ENCODE measurements at places on chromosomes 3 and 15.
A peak's percentile ranks its signal among the peaks of the same experiment; 100 is the strongest.

DNA sequence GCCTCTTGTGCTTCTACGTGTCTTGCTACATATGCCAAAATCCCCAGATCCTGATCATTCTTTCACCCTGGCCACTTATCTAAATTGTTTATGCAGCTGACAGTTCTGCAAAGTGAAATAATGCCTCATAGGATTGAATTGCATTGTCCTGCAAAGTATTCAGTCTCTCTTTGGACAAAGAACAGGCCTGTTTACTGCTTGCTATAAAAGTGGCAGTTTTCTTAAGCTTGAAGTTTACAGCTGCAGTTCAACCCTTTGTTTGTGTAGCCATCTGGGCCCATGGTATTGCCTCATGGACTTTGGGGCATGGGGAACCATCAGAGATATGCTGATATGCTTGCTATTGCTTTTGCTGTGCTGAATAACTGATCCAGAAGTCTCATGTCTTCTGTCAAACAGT lies 523.2 kb downstream of the OTOL1 start:
- no peak for DNase-seq

DNA sequence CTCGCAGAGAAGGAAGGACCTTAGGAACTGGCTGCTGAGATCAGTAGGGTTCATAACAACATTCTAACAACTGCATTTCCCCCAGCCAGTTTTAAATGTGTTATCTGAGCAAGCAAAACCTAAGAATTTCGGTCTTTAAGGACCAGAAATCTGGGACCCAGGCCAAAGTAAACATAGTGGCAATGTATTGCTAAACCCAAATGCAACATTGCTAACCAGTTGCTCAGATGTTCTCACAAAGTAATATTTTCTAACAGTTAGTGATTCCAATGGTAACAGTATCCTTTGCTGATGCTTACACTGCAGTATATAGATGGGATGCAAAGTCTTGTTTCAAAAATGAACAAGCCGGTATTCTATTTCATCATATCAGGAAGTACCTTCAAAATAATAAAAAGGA lies 254.3 kb downstream of the RYR3 start:
- DNase-seq = peak; percentile 19

DNA sequence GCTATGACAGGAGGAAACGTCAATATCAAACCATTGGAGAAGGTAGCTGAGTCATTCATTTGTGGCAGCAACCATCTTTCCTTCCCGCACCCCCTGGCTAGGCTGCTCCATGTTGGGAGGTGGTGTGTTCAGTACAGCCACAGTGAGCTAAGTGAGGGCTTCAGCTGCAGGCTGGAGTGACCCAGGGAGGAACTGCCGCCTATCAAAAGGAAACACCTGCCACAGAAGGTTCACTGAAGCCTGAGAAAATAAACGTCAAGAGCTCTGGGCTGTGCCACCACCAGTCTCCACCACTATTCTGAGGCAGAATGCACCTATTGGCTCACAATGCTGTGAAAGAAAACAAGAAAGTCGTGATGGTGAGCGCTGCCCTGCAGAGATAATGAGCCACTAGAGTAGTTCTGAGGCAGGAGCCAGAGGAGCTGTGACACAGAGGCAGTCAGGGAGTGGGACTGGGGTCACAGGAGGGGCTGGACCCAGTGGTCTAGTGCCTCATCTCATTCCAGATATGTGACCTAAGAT lies 34.8 kb upstream of the CD47 start:
- DNase-seq = no peak

- DNase-seq = no peak
These were observed 279.8 kb upstream of the ARRDC4 start for GRCh38 chr15:97680606-97681220.

DNA sequence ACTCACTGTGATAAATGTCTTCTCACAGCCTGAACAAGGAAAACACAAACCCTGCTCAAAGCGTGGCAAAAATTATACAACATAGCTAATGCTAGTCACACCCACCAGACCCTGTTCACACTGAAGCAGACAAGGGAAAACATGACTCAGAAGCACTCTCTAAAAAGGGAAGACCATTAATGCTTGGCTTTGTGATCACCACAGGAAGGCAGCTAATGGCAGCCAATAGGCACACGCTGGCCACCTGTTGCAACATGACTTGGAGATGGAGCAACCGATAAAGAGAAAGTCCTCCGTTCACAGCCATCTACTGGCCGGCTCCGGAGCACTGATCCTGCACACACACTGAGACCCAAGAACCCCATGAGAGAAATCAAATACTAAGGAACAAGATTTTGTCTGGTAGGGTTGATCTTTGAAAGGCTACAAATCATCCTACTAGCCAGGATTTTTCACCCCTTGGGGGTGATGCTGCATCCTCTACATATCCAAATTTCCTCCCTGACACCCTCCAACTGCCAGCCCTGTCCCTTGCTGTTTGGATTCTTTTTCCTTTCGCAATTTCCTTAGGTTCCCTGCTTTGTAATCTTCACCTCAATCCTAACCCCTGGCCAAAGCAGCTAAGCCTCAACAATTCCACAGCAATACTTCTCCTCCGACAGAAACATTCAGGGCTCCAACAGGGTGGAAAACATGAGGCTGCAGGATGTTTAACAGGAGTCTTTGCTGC lies 3.2 kb downstream of the ZXDC start:
- peak; percentile 76 for DNase-seq

- no peak for DNase-seq
These were observed 41.9 kb upstream of the SLC6A1 start for GRCh38 chr3:10950476-10951294.

GRCh38 chr3:155491696-155492095 lies 198.2 kb upstream of the STRIT1 start:
- no peak for DNase-seq

- no peak for DNase-seq
These were observed 8.4 kb downstream of the CDAN1 start for GRCh38 chr15:42728560-42728959.

DNA sequence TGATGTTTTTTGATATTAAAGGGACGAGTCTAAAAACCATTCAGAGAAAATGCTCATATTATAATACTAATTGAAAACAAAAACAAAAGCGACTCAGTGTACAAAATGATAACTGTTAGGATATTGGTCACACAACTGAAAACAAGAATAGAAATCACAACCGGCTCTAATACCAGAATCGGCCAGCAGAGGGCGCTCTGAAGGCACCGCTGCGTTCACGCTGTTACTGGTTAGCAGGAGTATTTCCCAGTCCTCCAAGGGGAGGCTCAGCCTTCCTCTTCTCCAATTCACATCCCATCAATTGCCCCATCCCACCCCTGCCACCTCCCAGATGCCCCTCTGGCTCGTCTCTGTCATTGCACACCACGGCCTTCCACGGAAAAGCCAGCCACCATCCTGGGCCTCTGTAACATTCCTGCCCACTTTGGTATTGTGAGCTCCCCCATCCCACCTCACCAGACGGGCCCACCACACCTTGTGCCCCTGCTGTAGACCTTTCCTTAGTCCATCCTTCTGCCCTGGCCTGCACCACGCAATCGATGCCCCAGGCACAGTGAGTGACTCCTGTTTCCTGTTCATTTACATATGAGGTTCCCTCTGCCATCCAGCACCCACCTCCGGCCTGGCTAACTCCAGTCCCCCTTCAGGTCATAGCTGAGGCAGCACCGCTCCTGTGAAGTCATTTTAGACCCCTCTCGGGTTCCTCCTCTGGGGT lies 8.5 kb downstream of the FAM107A start:
- no peak for DNase-seq

GRCh38 chr15:50753463-50753862 lies 12.0 kb downstream of the SPPL2A start:
- DNase-seq = no peak

DNA sequence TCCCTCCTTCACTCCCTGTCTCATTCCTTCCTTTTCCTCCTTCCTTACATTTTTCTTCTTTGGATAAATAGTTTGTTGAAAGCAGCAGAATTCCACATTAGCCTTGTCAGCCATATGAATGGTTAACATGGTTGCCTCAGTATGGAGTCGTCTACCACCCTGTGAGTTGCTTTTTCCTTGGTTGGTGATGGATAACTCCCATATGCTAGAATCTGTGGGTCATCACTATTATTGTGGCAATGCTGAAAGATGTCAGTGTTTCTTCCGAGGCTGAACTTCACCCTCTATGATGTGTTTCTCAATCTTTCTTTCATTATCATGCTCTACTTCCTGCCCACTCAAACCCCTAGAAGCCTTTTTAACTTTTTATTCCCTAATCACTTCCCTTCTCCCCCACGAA lies 481.8 kb upstream of the KCNMB2 start:
- no peak for DNase-seq

DNA sequence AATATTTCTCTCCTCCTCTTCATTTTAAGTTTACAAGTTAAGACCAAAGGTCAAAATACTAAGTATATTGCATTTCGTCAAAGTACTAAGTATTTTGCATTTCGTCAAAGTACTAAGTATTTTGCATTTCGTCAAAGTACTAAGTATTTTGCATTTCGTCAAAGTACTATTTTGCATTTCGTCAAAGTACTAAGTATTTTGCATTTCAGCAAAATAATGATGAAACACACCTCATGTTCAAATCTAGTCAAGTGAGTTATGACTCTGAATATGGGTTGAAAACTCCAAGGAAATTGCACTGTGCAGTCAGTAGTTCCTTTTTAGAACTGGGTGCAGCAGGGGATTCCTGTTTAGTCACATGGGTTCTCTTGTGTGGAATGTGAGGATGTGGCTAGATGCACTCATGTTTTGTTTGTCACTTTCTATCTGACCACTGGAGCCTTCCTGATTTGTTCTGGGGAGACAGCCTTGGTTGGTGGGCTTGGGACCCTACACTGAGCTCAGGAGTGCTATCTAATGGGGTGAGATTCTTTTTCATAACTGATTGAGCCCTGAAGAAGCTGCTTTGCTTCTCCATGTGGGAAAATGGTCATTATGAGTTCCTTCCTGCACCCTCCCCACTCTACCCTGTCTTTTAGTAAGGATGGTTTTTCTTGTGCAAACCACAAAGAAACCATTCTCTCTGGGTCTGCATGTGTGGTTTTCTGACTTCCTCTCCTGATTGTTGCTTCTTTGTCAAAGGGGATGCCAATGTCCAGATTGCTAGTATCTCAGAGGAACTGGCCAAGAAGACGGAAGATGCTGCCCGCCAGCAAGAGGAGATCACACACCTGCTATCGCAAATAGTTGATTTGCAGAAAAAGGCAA lies 73.4 kb downstream of the CCK start:
- DNase-seq = no peak

DNA sequence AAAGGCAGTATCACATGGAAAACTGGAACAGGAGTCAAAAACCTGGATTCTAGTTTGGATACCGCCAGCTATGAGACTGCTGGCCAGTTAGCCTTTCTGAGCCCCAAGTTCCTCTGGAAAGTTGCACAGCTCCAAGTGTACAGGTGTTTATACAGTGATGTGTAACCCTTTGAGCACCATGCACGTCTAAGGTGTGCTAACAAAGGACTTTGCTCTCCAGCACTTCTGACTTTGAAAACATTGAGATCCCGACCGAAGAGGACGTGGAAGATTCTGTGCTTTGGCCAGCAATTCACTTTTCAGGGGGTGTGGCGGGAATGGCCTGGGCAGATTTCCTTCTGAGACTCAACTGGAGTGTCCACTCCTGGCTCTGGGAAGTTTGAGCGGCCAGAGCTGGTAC lies 45.8 kb upstream of the UMPS start:
- DNase-seq = no peak

- DNase-seq = peak; percentile 10
These were observed 72.7 kb downstream of the NUP210 start for GRCh38 chr3:13347390-13347950.

DNA sequence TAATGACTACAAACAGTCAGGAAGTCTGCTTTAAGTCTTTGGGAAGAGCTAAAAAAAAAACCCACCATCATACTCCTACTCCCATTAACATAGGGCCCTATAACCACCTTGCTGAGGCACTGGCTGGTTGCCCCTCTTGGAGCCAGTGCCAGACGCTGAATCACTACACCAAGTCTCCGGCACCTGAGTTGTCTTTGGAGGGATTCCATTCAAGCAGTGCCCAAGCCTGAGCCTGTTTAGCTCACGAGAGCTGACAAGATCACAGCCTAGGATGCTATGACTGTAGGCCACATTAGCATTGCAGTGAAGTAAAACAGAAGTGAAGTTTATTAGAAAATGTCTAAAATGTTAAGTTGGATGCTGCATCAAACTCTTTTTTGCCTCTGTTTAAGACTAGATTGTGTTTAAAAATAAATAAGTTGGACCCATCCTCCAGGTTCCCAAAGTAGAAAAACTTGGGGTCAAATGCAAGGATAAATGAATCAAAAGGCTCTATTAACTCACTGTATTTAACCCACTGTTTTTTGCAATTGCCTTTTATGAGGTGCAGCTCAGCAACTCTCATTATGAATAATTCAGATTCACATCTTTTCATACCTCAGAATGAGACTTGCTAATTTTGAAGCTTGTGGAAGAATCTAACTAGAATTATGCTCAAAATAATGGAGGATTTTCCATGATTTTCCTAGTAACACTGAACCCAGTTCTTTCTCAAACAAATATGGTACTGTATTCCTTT lies 461.9 kb downstream of the FOXP1 start:
- DNase-seq = no peak

DNA sequence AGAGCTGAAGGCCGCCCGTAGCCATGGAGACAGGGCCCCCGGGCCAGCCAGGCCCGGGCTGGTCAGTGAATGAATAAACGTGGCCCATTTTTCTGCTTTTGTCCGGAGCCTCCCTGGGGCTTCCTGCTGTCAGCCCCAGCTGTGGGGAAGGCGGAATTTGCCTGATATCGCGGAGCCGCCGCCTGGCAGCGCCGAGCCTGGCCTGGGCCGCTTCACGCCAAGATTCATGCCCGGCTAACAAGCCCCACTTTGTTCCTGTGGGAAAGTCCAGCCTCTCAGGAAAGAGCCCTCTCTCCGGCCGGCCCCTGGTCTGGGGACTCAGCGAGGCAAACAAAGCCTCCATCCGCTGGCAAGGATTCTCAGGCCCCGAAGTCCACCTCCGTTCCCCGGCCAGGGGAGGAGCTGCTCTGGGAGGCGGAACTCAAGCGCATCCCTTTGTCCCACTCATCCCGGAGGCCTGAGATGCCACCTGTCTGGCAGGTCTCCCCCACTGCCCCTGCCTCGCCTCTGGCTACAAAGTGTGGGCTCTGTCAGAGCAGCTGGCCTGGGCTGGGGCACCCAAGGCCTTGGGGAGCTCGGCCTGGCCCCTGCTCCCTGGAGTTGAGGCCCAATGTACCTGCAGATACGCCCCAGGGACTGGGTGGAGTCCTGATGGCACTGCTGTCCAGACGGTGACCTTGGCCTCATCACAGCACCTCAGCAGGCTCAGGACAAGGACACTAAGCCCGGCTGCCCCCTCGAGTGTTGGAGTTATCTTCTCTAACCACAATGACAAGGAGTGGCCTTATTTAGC lies 51.6 kb upstream of the SLC6A11 start:
- no peak for DNase-seq

GRCh38 chr3:51942603-51943450 lies 664 bp downstream of the PARP3 start:
- no peak for DNase-seq
